CD14-positive monocyte (primary cell): ENCODE measurements at places on chromosomes 12 and 14.

DNA sequence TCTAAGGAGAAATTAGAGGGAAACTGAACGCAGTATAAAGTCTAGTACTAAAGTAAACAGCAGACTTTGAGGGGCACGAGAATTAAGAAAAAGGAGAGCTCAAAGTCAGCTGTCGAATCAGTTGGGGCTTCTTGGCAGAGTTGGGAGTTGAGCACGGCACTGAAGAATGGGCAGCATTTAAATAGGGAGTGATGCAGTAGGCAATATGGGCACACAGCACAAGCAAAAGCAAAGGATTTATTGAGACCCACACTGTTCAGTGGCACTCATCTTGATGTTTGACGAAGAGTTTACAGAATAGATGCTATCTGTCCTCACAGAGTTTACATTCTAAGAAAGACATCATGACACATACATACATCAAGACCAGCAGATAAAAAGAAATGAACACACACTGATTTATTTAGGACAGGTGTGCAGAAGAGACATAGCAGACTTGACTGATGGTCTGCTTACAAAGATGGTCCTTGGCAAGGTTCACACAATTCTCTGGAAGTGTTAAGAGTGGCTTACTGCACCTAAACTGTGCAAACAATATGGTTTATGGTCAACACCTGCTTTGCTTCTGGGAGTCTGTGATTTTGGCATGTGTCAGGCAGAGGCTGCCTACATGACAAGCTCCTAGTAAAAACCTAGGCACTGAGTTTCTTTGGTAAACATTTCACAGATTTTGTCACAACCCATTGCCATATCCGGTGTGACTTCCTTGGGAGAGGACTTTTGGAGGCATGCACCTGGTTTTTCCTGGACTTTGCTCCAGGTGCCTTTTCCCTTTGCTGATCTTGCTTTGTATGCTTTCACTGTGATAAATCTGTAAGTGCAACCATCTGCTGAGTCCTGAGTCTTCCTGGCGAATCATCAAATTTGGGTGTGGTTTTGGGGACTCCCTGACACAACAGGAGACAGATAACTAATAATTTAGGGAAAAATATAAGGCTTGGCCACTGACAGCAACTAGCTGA is 26.3 kb downstream of the ALKBH1 start:
- DNase-seq, result no peak

- DNase-seq, result no peak
Observed at GRCh38 chr12:117026343-117026742, 72.9 kb downstream of the TESC start.

- no peak for DNase-seq
Observed at GRCh38 chr12:93192878-93193277, 184.8 kb upstream of the NUDT4 start.

GRCh38 chr12:124392271-124392666 is 97.4 kb downstream of the RFLNA start:
- peak; percentile 82 for DNase-seq

- no peak for DNase-seq
Observed at GRCh38 chr14:100422556-100423316, 99.6 kb downstream of the SLC25A47 start.

DNA sequence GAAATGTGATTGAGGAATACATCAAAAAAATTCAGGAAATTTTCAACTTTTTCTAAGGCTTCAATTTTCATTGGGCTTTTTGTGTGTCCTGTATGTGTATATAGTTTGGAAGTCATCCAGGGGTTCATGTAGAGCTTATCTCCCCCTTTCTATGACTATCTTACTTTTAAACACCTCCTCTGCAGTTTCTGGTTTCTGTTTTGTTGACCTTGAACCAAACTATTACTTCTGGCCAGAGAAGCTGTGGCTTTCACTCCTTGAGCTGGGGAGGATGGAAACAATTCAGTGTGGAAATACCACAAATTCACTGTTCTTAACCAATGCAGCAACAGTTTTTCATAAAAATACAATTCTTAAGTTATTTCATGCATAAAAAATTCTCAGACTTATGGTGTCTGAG is 613.2 kb upstream of the SEL1L start:
- DNase-seq, result no peak

GRCh38 chr14:103333754-103334643 is at the start of gene EIF5:
TSS of gene EIF5 (plus strand) at chr14:103334237. CDS start at chr14:103335861, 1,624 bp downstream.
- peak; percentile 99 for DNase-seq

DNA sequence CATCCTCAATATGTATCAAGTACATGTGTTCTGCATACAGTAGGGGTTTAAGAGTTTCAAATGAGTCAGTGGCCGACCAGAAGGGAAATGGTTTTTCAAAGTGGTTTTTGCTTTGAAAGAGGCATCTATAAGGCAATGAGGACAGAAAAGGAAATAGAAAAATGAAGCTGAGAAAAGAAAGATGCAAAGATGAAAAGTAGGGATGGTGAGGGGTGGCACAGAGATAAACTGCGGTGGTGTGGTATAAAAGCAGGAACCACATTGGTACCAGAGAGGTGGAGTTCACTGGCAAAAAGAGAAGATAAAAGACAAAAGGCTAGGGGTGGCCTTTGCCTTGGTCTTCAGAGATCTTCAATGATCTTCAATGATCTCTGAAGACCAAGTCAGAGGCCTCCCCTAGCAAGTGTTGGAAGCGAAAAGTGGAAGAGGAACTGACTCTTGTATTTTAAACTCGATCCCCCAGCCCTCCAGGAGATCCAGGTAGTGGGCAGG is 144.0 kb upstream of the KRR1 start:
- no peak for DNase-seq

- no peak for DNase-seq
Observed at GRCh38 chr14:101175731-101176534, 272.4 kb upstream of the RTL1 start.

DNA sequence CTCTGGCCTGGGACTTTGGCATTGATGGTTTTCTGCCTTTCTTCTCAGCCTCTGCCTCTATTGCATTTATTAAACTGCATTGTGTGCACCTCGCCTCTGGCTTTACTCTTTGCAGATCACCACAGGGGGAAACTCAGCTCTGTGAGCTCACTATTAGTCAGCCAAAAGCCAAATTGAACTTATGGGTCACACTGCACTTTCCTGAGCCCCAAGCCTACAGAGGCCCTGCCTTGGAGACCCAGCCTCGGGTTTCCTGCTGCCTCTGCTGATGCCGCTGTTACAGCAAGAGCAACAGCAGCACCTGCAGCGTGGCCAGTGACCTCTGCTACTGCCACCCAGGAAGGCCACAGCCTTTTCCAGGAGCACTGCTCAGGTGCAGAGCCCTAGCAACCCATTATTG is 122.5 kb downstream of the DAD1 start:
- DNase-seq, result no peak

DNA sequence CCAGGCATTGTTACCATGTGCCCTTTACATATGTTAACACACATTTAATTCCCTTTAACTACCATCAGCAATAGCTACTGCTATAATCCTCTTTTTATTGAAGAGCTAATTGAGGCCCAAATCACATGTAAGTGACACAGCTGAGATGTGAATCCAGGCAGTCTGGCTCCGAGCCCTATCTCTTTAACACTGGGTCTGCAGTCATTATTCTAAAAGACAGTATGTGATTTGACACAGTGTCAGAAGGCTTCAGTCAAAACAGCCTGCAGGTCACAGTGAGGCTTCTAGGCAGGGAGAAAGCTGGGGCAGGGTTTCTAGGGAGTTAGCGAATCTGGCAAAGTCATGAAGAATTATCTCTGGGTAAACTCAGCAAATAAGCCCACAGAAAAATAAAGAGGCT is 148.2 kb downstream of the KIF21A start:
- DNase-seq, result no peak

DNA sequence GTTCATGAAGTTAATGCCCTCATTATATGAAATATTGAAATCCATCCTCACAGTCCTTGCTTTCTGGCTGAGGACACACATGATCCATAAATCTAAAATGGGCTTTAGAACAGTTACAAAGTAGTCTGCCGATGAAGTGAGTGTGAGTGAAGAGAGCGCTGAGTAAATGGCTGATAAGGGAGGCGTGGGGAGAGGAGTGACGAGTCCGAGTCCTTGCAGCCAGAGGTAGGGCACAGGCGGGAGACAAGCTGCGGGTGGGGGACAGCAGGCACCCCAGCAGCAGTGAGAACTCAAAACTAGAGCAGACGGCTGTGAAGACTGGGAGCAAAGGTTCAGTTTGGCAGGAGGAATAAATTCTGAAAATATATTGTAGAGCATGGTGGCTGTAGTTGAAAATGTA is 140.1 kb upstream of the ATP2B1 start:
- no peak for DNase-seq

GRCh38 chr14:73472185-73473114 is 14.1 kb upstream of the NUMB start:
- peak; percentile 79 for DNase-seq

GRCh38 chr12:62801796-62802195 is 133.2 kb downstream of the PPM1H start:
- no peak for DNase-seq

- DNase-seq, result no peak
Observed at GRCh38 chr12:117890137-117890536, 78.7 kb downstream of the KSR2 start.

DNA sequence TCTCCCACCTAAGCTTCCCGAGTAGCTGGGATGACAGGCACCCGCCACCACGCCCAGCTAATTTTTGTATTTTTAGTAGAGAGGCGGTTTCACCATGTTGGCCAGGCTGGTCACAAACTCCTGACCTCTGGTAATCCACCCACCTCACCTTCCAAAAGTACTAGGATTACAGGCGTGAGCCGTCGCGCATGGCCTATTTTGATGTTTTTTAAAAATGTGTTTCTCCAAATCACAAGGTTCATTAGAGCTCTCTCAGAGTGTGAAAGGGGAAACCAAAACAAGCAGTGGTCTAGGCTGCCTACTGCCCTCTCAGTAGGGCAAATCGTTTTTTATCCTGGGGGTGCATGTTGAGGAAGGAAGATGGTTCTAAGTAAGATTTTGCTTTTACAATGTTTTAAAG is 211.5 kb downstream of the PIK3C2G start:
- DNase-seq, result no peak

GRCh38 chr14:61932974-61933373 is 170.8 kb downstream of the SNAPC1 start:
- no peak for DNase-seq

DNA sequence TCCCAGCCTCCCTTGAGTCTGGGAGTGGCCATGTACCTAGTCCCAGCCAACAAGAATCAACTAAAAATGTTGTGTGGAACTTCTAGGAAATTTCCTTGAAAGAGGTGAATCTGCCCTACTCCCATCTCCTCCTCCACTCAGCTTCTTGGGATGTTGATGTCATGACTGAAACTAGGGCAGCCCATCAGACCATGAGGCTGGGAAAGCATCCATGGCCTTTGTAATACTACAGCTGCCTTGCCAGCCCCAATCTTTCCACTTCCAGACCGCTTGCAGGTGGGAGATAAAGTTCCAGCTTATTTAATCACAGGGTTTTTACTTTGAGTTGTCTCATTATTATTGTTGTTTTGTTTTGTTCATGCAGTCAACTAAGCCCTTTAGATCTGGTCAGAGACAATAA is 170.3 kb upstream of the LMNTD1 start:
- DNase-seq, result no peak

DNA sequence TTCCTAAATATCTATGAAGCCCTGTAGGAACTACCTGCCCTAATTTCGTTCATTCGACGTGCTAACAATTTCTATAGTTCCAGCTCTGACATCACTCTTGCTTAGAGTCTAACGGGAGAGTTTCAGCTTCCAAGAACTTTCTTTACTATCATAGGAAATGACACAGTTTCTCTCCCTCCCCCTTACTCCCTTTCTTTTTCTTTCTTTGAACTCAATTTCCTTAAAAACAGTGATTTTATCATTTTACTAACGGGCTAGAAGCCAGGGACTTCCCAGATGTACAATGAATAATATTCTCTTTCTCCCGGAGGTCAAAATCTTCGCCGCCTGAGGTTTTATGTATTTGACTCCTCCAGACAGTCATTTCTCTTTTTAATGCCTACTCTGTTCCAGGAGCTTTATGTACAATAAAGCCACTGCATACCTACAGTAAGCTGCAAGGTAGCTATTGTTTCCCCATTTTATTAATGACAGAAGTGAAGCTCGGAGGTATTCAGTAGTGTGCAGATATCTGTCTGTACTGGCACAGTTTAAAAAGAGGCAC is 15.7 kb downstream of the SMCO2 start:
- no peak for DNase-seq

GRCh38 chr14:55794655-55795595 is 214.9 kb downstream of the KTN1 start:
- no peak for DNase-seq

DNA sequence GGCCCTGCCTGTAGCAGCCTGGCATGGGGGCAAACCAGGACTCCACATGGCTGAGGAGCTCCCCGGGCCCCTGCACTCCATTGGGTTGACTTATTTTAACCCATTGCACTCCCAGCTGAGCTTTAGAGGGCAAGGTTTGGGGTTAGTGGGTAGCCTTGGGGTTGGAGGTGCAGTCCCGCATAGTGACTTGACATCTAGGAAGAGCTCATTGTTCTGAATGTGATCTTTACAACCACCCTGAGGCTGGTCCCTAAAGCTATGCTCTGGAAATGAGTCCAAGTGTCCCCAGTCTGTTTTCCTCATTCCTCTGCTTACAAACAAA is 36.4 kb downstream of the NFKBIA start:
- no peak for DNase-seq

DNA sequence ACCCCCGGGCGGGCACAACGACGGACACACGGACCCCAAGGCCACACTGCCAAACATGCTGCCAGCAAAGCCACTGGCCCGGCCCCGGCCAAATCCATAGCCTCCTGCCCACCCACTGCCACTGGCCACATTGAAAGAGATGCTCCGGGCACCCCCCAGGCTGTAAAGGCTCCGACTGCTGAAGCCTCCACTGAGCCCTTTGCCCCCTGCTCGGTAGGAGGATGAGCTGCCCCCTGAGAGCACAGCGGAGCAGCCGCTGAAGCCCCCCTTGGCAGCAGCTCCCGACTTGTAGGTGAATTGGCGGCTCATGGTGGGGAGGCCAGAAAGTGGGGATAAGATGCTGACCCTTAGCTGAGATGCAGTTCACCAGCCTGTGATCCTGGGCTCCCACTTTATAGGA is at the start of gene KRT73:
TSS of gene KRT73 (minus strand) at position 344 of the 400 bp plus-strand sequence. CDS start at position 309, 35 bp downstream.
- no peak for DNase-seq

DNA sequence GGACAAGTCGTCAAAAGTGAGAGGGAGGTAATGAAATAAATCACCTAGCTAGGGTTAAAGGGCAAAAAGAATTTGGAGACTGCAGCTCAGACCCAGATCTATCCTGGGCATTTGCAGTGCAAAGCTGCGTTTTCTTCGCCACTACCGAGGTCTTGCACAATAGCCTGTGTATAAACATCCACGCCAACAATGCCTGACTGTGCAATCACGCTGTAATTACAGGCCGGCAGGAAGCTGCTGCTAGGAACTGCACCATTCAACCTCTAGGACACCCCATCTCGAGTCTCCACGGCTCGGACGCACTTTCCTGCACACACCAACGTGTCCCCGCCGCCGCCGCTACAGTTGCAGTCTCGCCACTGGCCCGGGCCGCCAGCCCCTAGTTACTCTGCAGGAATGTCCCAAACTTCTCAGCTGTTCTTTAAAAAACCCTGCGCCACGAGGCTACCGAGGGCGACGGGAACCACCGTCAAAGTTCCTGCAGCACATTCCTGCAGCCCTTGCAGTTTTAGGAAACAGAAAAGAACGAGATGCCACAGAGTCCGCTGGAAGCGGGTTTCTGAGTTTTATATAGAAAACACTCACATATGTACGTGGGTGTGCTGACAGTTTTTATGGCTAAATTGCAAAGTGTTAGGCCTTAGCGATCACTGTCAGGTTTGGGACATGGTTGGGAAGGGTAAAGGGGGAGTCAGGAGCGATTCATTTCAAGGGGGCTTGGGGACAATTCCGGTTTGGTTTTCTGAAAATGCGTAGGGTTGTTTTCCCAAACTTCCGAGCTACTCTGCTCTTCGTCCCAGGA is 65.6 kb upstream of the PTGR2 start:
- peak; percentile 90 for DNase-seq

GRCh38 chr12:28172434-28173030 is 17.7 kb upstream of the CCDC91 start:
- DNase-seq, result no peak
